CD4-positive, alpha-beta T cell treated with Interleukin-17A for 1 hour (primary cell): ENCODE measurements at places on chromosomes 5 and 9.

DNA sequence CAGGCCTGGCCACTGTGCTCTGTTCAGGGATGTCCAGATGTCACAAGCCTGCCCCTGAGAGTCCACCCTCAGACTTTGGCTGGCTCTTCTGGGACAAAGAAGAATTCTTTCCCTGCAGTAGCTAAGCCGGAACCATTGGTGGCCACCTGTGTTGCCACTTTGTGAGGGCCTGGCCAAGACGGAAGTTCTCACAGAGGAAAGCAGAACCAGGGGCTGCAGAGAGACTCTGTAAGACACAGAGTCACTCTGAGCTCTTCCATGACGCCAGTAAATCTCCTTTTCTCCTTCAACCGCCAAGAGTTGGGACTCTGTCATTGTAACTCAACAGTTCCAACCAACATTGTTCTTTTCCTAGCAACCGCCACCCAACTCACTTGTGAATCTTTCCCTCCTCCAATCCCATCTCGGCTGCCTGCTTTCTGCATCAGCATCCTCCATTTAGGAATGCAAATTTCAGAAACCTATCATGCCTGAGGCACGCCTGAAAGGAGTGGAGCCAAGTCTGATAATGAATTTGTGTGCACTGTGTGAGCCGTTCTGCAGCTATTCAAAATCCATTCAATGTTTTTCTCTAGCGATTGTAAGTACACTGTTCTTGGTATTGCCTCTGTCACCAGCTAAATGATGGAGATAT, 37.8 kb upstream of the ATP6V1G1 start:
- no peak for DNase-seq

- DNase-seq: peak; percentile 17
Observed at GRCh38 chr9:128275198-128276007, at the start of gene GOLGA2. Gene GOLGA2, minus strand, starts transcription at chr9:128276007. Its CDS starts 31 bp downstream, at chr9:128275976.

- DNase-seq: no peak
Observed at GRCh38 chr5:95070453-95070852, 214.4 kb downstream of the MCTP1 start.

DNA sequence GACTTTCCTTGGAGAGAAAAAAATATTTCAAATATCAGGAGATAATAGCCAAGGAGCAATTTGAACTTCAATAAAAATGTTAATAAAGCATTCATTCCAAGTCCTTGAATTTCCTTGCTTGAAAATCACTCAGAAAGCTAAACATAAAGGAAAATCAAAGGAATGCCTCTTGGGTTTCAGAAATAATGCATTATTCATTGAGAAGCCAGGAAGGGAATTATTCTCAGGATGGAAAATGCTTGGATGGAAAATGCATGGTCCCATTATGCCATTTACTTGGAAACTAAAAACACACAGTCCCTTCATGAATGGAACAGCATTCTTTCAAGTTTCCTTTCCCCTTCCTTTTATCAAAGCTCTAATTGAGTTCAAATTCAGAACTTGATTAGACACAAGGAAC, 160.9 kb downstream of the LPAR1 start:
- DNase-seq: no peak

GRCh38 chr9:85142968-85143367, 473.4 kb downstream of the NTRK2 start:
- DNase-seq: no peak

DNA sequence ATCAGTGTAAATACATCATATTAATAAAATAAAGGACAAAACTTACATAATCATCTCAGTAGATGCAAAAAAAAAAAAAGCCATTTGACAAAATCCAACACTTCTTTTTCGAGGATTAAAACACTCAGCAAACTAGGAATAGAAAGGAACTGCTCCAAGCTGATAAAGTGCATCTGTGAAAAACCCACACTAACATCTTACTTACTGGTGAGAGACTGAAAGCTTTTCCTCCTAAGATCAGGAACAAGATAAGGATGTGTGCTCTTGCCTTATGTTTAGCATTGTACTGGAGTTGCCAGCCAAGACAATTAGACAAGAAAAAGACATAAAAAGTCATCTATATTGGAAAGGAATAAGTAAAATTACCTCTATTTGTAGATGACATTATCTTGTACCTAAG, 120.2 kb upstream of the SAP30L start:
- no peak for DNase-seq

DNA sequence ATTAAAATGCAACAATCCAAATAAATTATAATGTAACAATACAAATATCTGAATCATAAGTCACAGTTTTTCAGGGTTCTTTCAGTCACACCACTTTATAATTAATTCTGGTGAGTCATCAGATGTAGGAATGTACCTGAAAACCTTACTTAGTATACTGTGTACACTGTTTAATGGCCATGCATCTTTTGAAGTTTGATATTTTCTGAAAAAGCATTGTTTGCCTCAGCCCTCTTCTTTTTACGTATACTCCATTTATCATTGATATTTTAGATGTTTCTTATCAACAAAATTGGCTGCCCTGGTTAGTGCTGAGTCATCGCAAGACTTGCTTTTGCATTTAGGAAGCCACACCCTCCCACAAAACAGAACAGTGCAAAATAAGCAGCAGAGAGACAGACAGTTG, 218.6 kb downstream of the PJA2 start:
- DNase-seq: peak; percentile 23

DNA sequence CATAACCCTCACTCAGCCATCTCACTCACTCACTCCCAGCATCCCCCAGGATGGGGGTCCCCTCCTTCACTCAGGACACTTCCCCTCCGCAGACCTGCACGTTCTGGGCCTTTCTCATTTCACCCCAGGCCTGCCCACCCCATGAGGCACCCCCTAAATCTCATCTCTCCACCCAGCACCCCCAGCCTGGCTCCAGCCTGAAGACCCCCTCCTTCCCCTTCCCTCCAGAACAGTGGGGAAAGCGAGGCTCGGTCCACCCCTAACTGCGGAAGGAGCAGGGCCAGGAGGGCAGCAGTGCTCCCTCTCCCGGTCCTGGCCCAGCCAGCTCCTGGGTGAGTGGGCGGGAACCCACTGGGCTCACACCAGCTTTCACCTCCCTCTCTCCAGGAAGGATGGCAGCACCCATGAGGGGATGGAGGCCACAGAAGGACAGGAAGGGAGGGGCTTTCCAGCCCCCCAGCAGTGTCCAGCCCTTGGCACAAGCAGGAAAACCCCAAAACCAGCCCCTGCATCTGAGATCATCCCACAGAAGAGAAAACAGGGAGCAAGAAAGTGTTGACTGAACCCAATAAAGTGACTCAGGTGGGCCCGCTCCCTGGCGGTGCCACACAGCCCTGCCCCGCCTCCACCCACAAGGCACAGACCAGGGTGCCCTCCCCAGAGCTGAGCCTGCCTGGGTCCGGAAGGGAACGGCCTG, 55.0 kb downstream of the LRSAM1 start:
- DNase-seq: no peak

DNA sequence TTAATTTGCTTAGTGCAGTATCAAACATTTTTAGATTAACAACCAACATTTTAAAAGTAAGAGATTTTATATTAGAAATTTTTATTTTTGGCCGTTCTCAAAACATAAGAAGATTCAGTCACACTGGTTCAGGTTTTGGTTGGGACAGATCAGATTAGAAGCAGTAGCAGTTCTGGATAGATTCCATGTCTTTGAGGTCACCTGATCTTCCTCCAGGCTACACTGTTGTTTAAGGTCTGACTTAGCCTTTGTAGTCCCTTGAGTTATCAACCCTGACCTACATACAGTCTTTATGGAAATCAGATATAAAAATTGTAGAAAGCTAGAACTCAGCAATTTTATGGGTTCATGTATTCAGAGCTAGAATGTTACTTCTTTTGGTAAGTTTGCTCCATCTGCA, 910.0 kb upstream of the WWC1 start:
- DNase-seq: no peak

DNA sequence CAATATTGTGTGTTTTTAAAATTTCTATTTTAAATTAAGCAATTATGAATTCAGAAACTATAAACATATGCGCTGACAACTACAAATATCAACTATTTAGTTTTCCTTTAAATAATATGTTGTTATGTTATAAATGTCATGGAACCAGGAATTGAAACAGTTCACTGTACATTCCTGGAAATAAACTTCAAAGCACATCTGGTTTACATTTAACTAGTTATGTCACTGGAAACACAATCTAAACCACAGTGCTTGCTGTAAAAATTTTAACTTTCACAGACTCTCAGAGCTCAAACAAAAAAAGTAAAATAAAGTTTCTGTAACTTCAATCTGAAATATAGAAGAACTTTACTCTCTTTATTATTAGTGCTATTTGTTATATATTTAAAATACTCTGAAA, 179.2 kb downstream of the FBN2 start:
- DNase-seq: no peak

GRCh38 chr5:180643191-180643851, 6.1 kb downstream of the FLT4 start:
- no peak for DNase-seq

DNA sequence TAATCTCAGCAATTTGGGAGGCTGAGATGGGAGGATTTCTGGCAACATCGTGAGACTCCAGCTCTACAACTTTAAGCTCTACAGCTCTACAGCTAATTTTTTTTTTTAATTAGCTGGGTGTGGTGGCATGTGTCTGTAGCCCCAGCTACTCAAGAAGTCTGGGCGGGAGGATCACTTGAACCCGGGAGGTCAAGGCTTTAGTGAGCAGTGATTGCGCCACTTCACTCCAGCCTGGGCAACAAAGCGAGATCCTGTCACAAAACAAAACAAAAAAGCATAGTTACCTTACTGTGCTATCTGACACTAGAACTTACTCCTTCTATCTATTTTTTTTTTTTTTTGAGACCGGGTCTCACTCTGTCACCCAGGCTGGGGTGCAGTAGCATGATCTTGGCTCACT, 6.3 kb upstream of the WDR38 start:
- DNase-seq: no peak

- no peak for DNase-seq
Observed at GRCh38 chr5:73272351-73272750, 99.4 kb downstream of the TMEM174 start.

GRCh38 chr5:147336876-147337275, 102.0 kb downstream of the STK32A start:
- no peak for DNase-seq

GRCh38 chr9:115015018-115015635, 84.7 kb upstream of the TNFSF8 start:
- DNase-seq: no peak

DNA sequence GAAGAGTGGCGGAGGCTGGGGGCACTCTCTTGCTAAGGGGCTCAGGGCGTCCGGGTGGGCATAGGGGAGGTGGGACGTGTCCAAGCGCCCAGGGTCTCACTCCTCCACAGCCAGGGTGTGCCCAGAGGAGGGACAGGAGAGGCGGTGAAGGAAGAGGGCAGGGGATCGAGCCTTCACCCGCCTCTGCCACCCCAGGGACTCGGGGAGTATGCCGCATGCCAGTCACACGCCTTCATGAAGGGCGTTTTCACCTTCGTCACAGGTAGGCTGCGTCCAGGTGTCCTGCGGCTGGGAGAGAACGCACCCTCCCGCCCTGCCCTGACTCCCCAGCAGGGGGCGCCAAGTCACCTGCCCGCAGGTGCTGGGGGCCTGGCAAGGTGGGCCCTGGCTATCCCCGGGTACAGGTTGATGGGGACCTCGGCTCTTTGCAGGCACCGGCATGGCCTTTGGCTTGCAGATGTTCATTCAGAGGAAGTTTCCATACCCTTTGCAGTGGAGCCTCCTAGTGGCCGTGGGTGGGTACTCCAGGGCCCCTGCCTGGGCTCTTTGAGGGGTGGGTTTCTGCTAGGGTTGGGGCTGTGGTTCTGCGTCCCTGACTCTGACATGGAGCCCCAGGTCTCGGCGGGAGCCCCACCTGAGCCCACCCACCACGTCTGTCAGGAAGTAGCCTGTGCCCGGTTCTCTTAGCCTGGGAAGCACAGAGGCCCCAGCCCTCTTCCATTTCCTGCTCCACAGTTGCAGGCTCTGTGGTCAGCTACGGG, 552 bp downstream of the TMEM141 start:
- DNase-seq: peak; percentile 78

- DNase-seq: no peak
Observed at GRCh38 chr5:104111632-104112031, 549.0 kb upstream of the NUDT12 start.

DNA sequence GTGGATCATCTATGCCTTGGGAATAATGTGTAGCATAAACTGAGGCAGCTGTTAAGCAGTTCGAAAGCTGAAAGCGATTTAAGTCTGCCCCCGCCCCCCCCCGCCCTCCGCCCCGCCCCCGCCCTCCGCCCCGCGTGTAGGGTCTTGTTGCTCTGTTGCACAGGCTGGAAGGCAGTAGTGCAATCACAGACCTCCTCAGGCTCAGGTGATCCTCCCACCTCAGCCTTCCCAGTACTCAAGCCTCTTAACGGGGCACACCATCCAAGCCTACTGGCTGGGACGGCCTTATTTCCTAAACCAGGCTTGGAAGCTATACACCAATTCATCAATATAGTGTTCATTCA, 945 bp downstream of the ANKDD1B start:
- DNase-seq: no peak

GRCh38 chr9:35364817-35365585, 124.9 kb upstream of the RUSC2 start:
- no peak for DNase-seq

DNA sequence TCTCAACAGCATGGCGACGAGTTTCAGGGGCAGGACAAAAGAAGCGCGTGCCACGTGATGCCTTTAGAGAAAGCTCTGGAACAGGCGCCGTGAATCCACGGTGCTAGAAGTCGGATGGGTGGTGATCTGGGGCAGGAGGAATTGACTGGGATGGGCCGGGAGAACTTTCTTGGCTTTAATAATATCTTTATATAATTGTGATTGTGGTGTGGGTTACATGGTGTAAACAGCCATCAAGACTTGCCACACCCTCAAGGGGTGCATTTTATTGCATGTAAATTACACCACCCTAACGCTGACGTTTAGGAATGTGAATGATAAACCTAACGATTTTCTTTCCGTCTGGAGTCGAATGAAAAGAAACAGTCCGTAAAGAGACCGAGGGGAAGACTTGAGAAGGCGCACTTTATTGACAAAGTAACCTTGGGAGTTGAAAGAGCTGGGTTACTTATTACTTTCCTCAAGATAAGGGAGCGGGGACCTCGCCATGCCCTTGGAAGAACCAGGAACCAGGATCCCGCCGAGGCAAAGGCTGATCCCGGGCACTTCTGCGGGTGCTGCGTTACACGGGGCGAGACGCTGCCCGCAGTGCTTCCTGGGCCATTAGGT, 8.5 kb downstream of the NRARP start:
- DNase-seq: no peak

- no peak for DNase-seq
Observed at GRCh38 chr9:134624621-134625181, 16.9 kb upstream of the COL5A1 start.

DNA sequence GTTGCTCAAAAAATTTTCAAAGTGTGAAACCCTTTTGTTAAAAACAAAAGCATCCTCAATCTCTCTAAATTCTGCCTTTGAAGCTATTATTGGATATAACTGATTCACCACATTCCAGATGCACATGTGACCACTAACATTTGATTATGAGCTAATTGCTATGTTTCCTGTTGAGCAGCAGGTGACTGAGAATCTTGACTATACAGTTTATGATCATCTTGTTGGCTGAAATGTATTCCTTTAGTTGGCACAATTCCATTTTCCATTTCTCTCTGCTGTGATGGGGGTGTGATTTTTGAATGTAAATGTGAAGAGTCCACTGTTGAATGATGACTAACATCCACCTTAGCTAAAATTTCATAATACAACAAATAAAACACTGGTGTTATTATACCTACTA, 10.7 kb downstream of the LYSMD3 start:
- no peak for DNase-seq
